Mesenchymal stem cell (in vitro differentiated cells and primary cell): ENCODE measurements at places on chromosomes 4 and X.

GRCh38 chr4:16233569-16234177 is 7.4 kb upstream of the TAPT1 start:
- H3K27ac ChIP-seq, result no peak overlapping the region
- DNase-seq, result no peak
- no peaks in the 10 kb centered on the region for H3K27me3 ChIP-seq
- no peaks in the 10 kb centered on the region for H3K36me3 ChIP-seq
- no peak overlapping the region for H3K4me3 ChIP-seq

- H3K27me3 ChIP-seq, result no peaks in the 10 kb centered on the region
- H3K27ac ChIP-seq, result no peak overlapping the region
- peaks cover 2% of the 10 kb centered on the region for H3K4me1 ChIP-seq
- DNase-seq, result no peak
- no peak overlapping the region for H3K4me3 ChIP-seq
- no peaks in the 10 kb centered on the region for H3K36me3 ChIP-seq
These were observed 1.5 kb downstream of the ARAP2 start for GRCh38 chr4:36242629-36243354.

DNA sequence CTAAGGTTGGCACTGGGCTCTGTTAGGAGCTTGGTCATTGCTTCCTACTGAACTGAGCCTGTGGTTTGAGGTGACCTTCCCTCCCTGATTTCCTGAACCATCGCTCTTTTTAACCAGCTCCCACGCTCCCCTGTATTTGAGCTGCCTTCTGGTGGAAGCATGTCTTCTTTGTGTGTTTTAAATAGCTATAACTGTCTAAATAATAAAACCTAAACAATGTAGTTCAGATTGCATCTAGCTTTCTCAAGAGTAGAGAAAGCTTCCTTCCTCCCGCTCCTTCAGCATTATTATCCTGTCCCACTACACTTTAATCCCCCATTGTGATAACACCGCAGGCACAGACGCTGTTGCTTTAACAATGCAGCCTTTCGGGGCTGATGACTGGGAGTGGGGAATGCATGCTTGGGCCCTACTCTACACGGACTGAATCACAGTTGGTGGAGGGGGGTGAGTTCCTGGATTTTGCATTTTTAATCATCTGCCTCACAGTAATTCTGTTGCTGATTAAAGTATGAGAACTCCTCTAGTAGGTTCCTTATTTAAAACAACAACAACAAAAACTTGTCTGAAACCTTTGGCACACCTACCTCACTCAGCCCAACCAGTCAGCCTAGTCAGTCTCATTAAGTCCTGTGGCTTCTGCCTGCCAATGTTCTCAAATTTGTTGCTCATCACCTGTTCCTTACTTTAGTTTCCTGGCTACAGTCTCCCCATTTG is 6.6 kb downstream of the SMS start:
- no peaks in the 10 kb centered on the region for H3K27me3 ChIP-seq
- peaks cover 8% of the 10 kb centered on the region for H3K4me1 ChIP-seq
- DNase-seq, result peak; percentile 64
- peak overlapping the region; percentile 63 for H3K27ac ChIP-seq
- H3K4me3 ChIP-seq, result peak overlapping the region; percentile 27

GRCh38 chr4:76830612-76830963 is 67.4 kb downstream of the SOWAHB start:
- peaks cover 11% of the 10 kb centered on the region for H3K4me1 ChIP-seq
- no peaks in the 10 kb centered on the region for H3K27me3 ChIP-seq
- DNase-seq, result no peak
- peak overlapping the region; percentile 20 for H3K4me3 ChIP-seq
- H3K36me3 ChIP-seq, result no peaks in the 10 kb centered on the region

DNA sequence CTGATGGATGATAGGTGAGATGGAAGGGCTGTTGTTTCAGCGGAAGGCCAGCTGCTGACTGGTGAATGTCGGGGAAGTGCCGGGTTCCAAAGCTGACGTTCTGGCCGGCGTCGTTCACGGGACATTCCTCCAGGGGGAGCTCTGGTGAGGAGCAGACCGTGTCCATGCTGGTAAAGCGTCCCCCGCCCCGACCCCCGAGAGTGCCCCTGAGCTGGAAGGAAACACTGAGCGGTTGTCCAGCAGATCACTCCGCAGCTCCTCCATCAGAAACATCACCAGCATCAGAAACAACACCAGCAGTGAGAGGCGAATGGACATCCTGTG is 18.6 kb upstream of the ADRA2C start:
- peaks cover 20% of the 10 kb centered on the region for H3K27me3 ChIP-seq
- peaks cover 2% of the 10 kb centered on the region for H3K4me1 ChIP-seq
- DNase-seq, result no peak
- H3K27ac ChIP-seq, result no peak overlapping the region
- H3K4me3 ChIP-seq, result no peak overlapping the region

DNA sequence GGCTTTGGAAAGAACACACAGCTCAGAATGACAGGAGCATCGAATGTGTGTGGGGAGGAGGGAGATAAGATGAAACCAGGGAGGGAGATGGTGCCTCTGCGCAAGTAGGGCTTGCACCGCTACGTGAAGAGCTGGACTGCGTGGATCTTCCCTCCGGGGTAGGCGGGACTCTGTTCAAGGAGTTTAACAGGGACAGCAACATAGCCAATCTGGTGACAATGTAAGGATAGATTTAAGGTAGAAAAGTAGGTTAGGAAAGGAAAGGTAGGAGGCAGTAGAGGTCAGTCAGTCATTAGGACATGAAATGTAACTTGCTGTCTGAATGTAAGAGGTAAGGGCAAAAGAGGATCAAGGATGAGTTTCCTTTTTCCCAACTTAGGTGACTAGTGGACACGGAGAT is 152.5 kb downstream of the DCTD start:
- H3K4me1 ChIP-seq, result no peaks in the 10 kb centered on the region
- H3K27me3 ChIP-seq, result no peaks in the 10 kb centered on the region
- no peak for DNase-seq
- no peaks in the 10 kb centered on the region for H3K36me3 ChIP-seq

DNA sequence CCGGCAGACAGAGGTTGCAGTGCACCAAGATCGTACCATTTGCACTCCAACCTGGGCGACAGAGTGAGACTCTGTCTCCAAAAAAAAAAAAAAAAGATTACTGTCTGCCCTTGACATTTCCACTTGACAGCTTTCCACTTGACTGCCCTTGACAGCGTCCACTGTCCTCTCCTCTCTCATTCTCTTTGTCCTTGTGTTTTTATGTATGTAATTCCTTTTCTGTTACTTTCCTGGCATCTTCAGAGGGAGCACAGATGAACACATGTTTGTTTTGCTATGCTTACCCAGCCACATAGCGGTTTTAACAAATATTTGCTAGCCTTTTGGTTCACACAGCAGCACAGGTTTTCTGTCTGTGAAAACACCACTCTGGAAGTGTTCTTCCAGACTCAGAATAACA is 26.2 kb downstream of the SYAP1 start:
- peaks cover 8% of the 10 kb centered on the region for H3K4me1 ChIP-seq
- H3K27ac ChIP-seq, result no peak overlapping the region
- H3K27me3 ChIP-seq, result no peaks in the 10 kb centered on the region
- H3K36me3 ChIP-seq, result peaks cover 28% of the 10 kb centered on the region

GRCh38 chr4:40608628-40609027 is 21.0 kb downstream of the RBM47 start:
- H3K27me3 ChIP-seq, result no peaks in the 10 kb centered on the region
- no peaks in the 10 kb centered on the region for H3K36me3 ChIP-seq
- no peak overlapping the region for H3K27ac ChIP-seq
- H3K4me3 ChIP-seq, result no peak overlapping the region
- H3K4me1 ChIP-seq, result no peaks in the 10 kb centered on the region

GRCh38 chr4:56496241-56496640 is 9.3 kb upstream of the ARL9 start:
- no peak overlapping the region for H3K4me3 ChIP-seq
- no peak for DNase-seq
- H3K27me3 ChIP-seq, result no peaks in the 10 kb centered on the region
- H3K4me1 ChIP-seq, result no peaks in the 10 kb centered on the region

- H3K4me3 ChIP-seq, result no peak overlapping the region
- DNase-seq, result no peak
- H3K36me3 ChIP-seq, result no peaks in the 10 kb centered on the region
- no peaks in the 10 kb centered on the region for H3K27me3 ChIP-seq
These were observed 1142.9 kb upstream of the PABPC4L start for GRCh38 chr4:135344492-135344891.

GRCh38 chrX:22536746-22537304 is 264.1 kb downstream of the CBLL2 start:
- H3K4me1 ChIP-seq, result no peaks in the 10 kb centered on the region
- H3K36me3 ChIP-seq, result no peaks in the 10 kb centered on the region
- no peaks in the 10 kb centered on the region for H3K27me3 ChIP-seq
- no peak overlapping the region for H3K27ac ChIP-seq
- no peak overlapping the region for H3K4me3 ChIP-seq

GRCh38 chr4:106201373-106201772 is 114.6 kb downstream of the TBCK start:
- no peak overlapping the region for H3K4me3 ChIP-seq
- H3K36me3 ChIP-seq, result peaks cover 2% of the 10 kb centered on the region
- H3K4me1 ChIP-seq, result no peaks in the 10 kb centered on the region
- H3K27me3 ChIP-seq, result no peaks in the 10 kb centered on the region
- H3K27ac ChIP-seq, result no peak overlapping the region
- peak; percentile 35 for DNase-seq

GRCh38 chrX:100750883-100751282 is 19.0 kb upstream of the SYTL4 start:
- H3K27ac ChIP-seq, result no peak overlapping the region
- H3K4me1 ChIP-seq, result no peaks in the 10 kb centered on the region
- no peak for DNase-seq

DNA sequence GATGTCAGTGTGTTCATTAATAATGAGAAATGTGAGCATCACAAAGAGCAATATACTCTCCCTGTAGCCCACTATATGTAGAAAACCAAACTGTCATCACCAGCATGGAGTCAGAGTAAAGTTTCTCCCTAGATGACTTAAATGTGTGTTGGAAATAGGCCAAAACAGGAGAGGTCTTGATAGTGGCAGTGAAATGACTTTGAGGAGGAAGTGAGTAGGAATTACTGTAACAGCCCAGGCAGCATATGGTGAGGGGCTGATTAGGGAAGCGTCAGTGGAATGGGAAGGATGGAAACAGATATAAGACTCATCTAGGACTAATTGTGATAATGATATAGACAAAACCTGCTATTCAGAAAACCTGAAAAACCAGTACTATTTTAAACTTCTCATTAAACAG is 83.9 kb downstream of the ATXN3L start:
- DNase-seq, result no peak
- no peaks in the 10 kb centered on the region for H3K36me3 ChIP-seq
- H3K4me1 ChIP-seq, result no peaks in the 10 kb centered on the region
- H3K4me3 ChIP-seq, result no peak overlapping the region
- peaks cover 7% of the 10 kb centered on the region for H3K27me3 ChIP-seq

DNA sequence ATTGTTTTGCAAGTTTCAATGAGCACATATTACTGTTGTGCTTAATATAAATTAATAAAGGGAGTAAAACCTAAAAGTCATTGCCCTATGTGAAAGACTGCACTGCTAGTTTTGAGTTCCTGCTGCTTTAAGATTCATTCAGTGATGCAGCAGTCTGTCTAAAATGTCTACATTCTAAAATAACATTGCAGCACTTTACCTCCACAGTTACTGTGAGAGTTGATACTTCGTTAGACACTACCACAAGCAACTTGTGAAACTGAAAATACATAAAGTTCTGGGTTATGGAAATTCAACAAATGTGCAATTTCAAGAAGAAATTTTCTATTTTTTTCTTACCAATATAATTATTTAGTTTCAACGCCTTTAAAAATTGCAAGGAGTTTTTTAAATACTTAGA is 1175.2 kb upstream of the DIAPH2 start:
- H3K27ac ChIP-seq, result no peak overlapping the region
- H3K27me3 ChIP-seq, result no peaks in the 10 kb centered on the region
- H3K36me3 ChIP-seq, result no peaks in the 10 kb centered on the region

- H3K4me3 ChIP-seq, result no peak overlapping the region
- peak; percentile 29 for DNase-seq
- H3K4me1 ChIP-seq, result peaks cover 4% of the 10 kb centered on the region
- no peak overlapping the region for H3K27ac ChIP-seq
- H3K36me3 ChIP-seq, result peaks cover 3% of the 10 kb centered on the region
- H3K27me3 ChIP-seq, result no peaks in the 10 kb centered on the region
These were observed 308.5 kb downstream of the EVC2 start for GRCh38 chr4:5399790-5400421.

DNA sequence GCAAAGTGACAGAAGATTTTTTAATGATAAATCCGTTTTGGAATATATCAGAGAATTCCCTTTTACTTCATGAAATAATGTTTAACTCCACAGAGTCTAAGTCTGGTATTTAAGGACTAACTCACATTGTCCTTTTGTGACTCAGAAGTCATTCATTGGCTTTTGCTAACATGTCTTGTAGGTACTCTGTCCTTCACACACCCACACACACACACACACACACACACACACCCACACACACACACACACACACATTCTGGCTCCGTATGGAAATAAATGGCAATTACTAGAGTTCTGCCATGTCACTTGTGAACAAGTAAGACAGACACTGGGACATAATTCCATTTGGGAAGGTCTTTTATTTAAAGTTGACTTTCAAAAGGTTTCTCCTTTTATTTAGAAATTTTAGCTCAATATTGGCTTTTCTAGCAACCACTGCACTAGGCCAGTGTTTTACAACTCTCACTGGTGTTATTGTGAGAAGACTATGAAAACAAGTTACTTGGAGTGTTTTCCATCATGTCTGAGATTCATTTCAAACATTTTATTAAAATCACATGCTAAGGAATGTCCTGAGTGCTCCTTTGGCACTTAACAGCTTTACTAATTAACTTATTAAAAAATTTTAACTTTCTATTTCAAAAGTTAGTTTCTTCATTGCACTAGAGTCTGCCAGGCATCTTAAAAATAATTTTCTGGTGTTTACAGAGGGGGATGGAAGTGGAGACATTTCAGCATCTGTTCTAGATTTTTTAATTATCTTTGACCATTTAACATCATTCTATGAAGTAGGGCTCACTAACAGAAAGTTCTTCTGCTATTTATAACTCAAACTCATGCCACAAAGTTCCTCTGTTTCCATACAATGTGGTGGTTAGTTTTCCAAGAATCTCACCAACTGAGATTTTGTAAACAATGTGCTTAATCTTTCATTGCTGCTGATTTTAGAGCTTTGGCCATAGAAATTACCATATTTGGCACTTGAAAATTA is 240.3 kb upstream of the GPC4 start:
- peak overlapping the region; percentile 64 for H3K27ac ChIP-seq
- H3K36me3 ChIP-seq, result no peaks in the 10 kb centered on the region
- no peaks in the 10 kb centered on the region for H3K27me3 ChIP-seq

GRCh38 chr4:99715286-99715685 is 57.7 kb upstream of the C4orf54 start:
- H3K27ac ChIP-seq, result no peak overlapping the region
- H3K27me3 ChIP-seq, result peaks cover 6% of the 10 kb centered on the region
- no peaks in the 10 kb centered on the region for H3K4me1 ChIP-seq
- DNase-seq, result no peak
- H3K4me3 ChIP-seq, result no peak overlapping the region

- H3K27ac ChIP-seq, result no peak overlapping the region
- no peaks in the 10 kb centered on the region for H3K4me1 ChIP-seq
- no peaks in the 10 kb centered on the region for H3K27me3 ChIP-seq
- DNase-seq, result no peak
These were observed 954.0 kb upstream of the TENM3 start for GRCh38 chr4:181289198-181289597.

- no peaks in the 10 kb centered on the region for H3K4me1 ChIP-seq
- no peaks in the 10 kb centered on the region for H3K27me3 ChIP-seq
- no peak overlapping the region for H3K4me3 ChIP-seq
- no peaks in the 10 kb centered on the region for H3K36me3 ChIP-seq
These were observed 57.5 kb downstream of the NPY1R start for GRCh38 chr4:163274861-163275260.
